ENCODE measurements at places on chromosomes 3 and 15. TPM values are rescaled to one million over a fixed set of nuclear protein-coding genes. Genes with fewer than 3 reads are reported as not detected.

The GOLGA6D gene
- not detected for total RNA-seq

The TLR9 gene
- total RNA-seq, result 0.49 TPM

The MESP2 gene
- total RNA-seq, result not detected

The CCDC9B gene
- 0.66 TPM for total RNA-seq
